Suprapubic skin (tissue), 4 donors: ENCODE measurements at places on chromosomes 4 and X. TPM values are rescaled to one million over a fixed set of nuclear protein-coding genes. Genes with fewer than 3 reads are reported as not detected.

GRCh38 chr4:119581190-119581873, 47.3 kb downstream of the PDE5A start:
- H3K27ac ChIP-seq, result no peak overlapping the region
- no peak for DNase-seq
- H3K4me1 ChIP-seq, result no peaks in the 10 kb centered on the region
- no peaks in the 10 kb centered on the region for H3K36me3 ChIP-seq

GRCh38 chr4:61217222-61217621, 17.1 kb downstream of the ADGRL3 start:
- no peaks in the 10 kb centered on the region for H3K27me3 ChIP-seq
- H3K4me1 ChIP-seq, result no peaks in the 10 kb centered on the region
- H3K27ac ChIP-seq, result no peak overlapping the region
- H3K4me3 ChIP-seq, result no peak overlapping the region
- H3K36me3 ChIP-seq, result no peaks in the 10 kb centered on the region

DNA sequence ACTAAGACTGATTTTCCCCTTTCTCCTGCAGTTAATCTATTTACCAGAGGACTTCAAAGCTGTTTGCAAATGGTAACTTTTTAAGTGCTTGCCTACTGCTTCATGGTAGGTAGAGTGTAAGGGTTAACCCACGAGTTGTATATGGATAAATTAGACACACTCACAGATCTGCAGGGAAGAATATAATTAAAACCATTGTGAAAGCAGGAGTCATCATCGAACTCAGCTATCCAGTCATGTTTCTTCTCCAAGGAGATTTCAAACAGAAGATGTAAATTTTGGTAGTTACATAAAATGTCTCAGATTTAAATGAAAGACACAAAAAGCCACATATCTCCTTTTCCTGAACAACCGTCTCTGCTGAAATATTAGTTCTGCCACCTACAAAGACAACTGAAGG, 549 bp upstream of the XG start:
- no peak for DNase-seq
- no peaks in the 10 kb centered on the region for H3K27me3 ChIP-seq
- H3K36me3 ChIP-seq, result no peaks in the 10 kb centered on the region

GRCh38 chr4:244471-244870, 60.8 kb downstream of the ZNF732 start:
- no peaks in the 10 kb centered on the region for H3K4me1 ChIP-seq
- no peak for DNase-seq
- H3K27me3 ChIP-seq, result no peaks in the 10 kb centered on the region
- H3K36me3 ChIP-seq, result no peaks in the 10 kb centered on the region
- no peak overlapping the region for H3K4me3 ChIP-seq

- H3K27me3 ChIP-seq, result no peaks in the 10 kb centered on the region
- H3K4me1 ChIP-seq, result no peaks in the 10 kb centered on the region
- no peaks in the 10 kb centered on the region for H3K36me3 ChIP-seq
- H3K4me3 ChIP-seq, result no peak overlapping the region
- DNase-seq, result no peak
- no peak overlapping the region for H3K27ac ChIP-seq
Measured at GRCh38 chr4:35526456-35526855, 717.9 kb downstream of the ARAP2 start.

GRCh38 chrX:102712216-102712966, at the start of gene GPRASP2:
Gene GPRASP2, plus strand, starts transcription at chrX:102712448. Its CDS starts 2,422 bp downstream, at chrX:102714870.
- H3K4me1 ChIP-seq, result peaks cover 5% of the 10 kb centered on the region
- peak within 1 kb of the TSS; percentile 59 for H3K27ac ChIP-seq
- no peaks in the 10 kb centered on the region for H3K36me3 ChIP-seq
- peak; percentile 69 for DNase-seq
- H3K4me3 ChIP-seq, result peak within 1 kb of the TSS; percentile 52

GRCh38 chrX:17497193-17497592, 122.2 kb downstream of the NHS start:
- no peak overlapping the region for H3K4me3 ChIP-seq
- no peak overlapping the region for H3K27ac ChIP-seq
- no peaks in the 10 kb centered on the region for H3K27me3 ChIP-seq
- H3K36me3 ChIP-seq, result no peaks in the 10 kb centered on the region

DNA sequence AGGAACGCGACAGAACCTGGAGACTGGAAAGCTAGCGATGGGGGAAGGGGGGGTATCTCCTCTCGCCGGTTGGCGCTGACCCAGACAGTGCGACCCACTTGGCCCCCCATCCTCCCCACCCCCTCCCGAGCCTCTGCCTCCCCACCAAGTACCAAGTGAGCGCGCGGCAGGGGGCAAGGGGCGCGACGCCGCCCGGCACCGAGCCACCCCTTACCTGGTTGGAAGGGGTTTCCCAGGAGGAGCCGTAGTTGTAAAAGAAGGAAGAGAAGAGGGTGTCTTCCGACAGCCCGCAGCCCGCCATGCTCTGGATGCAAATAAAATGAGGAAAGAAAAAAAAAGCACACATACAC, 112.2 kb downstream of the DHX15 start:
- no peaks in the 10 kb centered on the region for H3K36me3 ChIP-seq
- no peak overlapping the region for H3K27ac ChIP-seq
- peaks cover 46% of the 10 kb centered on the region for H3K4me1 ChIP-seq
- peak overlapping the region; percentile 64 for H3K4me3 ChIP-seq
- DNase-seq, result no peak
- H3K27me3 ChIP-seq, result peaks cover 40% of the 10 kb centered on the region

The AADAT gene
- total RNA-seq, result not detected

DNA sequence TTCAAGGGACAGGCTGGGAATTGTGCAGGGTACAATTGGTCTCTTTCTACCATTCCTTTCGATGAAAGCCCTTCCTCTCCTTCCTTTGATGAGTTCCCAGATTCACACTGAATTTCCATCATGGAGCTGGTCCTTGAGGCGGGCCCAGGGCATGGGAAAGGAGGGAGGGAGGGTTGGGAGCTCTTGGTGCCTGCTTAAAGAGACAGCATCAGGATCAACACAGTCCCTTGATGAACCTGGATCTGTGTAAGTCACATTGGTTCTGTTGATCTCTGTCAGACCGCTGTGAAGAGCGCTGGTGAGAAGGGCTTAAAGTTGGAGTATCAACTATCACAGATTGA, 4.4 kb downstream of the PLP1 start:
- H3K27ac ChIP-seq, result no peak overlapping the region
- DNase-seq, result no peak
- H3K36me3 ChIP-seq, result no peaks in the 10 kb centered on the region
- no peaks in the 10 kb centered on the region for H3K27me3 ChIP-seq
- no peak overlapping the region for H3K4me3 ChIP-seq

DNA sequence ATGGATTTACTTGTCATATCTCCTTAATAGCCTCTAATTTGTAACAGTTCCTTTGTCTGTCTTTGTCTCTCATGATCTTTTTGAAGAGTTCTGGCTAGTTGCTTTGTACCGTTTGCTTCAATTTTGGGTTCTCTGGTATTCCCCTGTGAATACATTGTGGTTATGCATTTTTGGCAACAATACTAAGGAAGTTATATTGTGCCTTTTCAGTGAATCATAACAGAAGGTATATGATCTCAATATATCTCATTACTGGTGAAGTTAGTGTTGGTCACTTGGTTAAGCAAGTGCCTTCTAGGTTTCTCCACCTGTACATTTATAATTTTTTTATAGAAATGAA, 48.6 kb downstream of the DCLK2 start:
- H3K27ac ChIP-seq, result no peak overlapping the region
- H3K27me3 ChIP-seq, result no peaks in the 10 kb centered on the region
- no peaks in the 10 kb centered on the region for H3K36me3 ChIP-seq
- no peak overlapping the region for H3K4me3 ChIP-seq
- no peak for DNase-seq
- no peaks in the 10 kb centered on the region for H3K4me1 ChIP-seq

The FOXR2 gene
- total RNA-seq, result not detected

DNA sequence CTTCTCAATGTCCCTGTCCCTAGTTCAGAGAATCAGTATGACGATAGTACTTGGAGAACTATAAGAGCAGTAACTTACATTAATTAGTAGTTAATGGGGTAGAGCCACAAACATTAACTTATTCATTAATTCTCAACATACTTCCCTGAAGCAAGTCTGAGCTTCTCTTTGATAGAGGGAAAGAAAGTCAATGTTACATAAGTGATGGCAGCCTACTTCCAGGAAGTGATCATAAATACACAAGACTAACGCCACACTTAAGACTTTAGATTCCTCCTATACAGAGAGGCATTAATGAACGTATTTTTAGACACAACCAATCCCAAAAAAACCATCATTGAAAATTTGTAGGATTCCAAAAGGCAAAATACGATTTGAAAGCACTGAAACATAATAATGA, 33.8 kb downstream of the TSPAN5 start:
- peaks cover 6% of the 10 kb centered on the region for H3K4me1 ChIP-seq
- no peaks in the 10 kb centered on the region for H3K36me3 ChIP-seq
- H3K4me3 ChIP-seq, result no peak overlapping the region
- no peak for DNase-seq

The AR gene
- 11.3 TPM for total RNA-seq

DNA sequence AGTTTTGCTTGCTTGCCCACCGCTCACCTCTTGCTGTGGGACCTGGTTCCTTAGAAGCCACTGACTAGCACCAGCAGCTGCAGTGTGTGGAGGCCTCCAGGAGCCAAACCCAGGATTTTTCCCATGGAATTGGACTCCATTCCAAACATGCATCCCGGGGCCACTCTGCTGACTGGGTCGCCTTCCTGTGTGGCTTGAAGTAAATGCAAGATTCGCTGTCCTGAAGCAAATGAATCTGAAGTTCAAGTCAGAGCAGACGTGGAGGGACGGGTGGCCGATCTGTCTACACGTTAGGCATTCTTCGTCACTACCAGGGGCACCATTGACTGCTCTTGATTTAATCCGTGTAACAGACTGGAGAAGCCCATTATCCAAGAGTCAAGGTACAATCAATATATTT, 109.0 kb downstream of the SHOX start:
- no peaks in the 10 kb centered on the region for H3K27me3 ChIP-seq
- no peak overlapping the region for H3K27ac ChIP-seq
- no peak overlapping the region for H3K4me3 ChIP-seq
- peak; percentile 68 for DNase-seq
- H3K36me3 ChIP-seq, result no peaks in the 10 kb centered on the region
- H3K4me1 ChIP-seq, result no peaks in the 10 kb centered on the region

The PPARGC1A gene
- 10.5 TPM for total RNA-seq

The H2BW2 gene
- not detected for total RNA-seq

The NOX1 gene
- not detected for total RNA-seq

The SPANXB1 gene
- not detected for total RNA-seq

The XPNPEP2 gene
- 0.83 TPM for total RNA-seq
